GDM1 (cell line): ENCODE measurements at places on chromosomes 3 and 15.

DNA sequence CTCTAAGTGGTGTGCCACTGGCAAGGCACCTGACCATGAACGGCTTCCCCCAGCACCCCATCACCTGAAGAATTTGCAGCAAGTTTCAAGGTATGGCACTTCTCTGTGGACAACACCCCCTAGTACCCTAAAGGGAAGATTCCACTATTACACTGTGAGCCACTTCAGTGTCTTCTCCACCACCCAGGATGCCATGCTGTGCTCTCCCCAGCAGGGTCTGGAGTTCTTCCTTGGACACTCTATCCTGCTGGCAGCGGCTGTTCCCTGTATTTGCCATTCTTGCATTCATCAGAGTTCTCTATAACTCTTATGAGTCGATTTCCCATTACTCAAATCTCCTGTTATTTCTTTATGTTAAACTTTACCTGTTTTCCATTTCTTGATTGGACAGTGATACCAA lies 33.9 kb upstream of the RNU6-1 start:
- no peak for DNase-seq

DNA sequence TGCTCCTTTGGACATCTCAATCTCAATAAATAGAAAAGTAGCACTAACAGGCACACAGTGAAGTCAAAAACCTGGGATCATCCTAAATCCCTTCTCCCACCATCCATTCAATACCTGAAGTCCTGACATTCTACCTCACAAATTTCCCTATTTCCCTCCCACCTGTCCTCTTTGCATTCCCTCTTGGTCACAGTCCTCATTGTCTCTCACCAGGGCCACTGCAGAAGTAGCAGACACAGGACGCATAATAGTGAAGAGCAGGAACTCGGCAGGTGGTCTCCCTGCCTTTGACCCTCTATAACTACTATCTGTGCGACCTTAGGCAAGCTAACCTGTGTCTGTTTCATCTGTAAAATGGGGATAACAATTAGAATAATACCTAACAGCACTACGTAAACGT lies 2.3 kb downstream of the THOC7 start:
- DNase-seq = no peak

- no peak for DNase-seq
These were observed 46.6 kb downstream of the HHLA2 start for GRCh38 chr3:108342837-108343486.

GRCh38 chr3:31240466-31240865 lies 292.3 kb upstream of the STT3B start:
- DNase-seq = no peak

GRCh38 chr3:121992601-121993560 lies 29.2 kb downstream of the ILDR1 start:
- DNase-seq = peak; percentile 30

DNA sequence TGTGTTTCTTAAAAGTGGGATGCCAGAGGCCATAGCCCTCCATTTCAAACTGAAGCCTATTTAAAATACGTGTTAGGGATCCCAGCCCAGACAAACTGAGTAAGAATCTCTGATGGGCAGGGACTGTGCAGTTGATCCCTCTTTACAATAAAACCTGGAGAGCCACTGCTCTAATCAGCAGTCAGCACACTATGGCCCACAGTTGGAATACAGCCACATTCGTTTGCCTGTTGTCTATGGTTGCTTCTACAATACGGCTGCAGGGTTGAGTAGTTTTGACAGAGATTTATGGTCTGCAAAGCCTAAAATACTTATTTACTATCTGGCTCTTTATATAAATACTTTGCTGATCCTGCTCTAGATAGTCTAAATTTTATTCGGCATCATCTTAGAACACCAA lies 32.4 kb downstream of the TJP1 start:
- DNase-seq = no peak

- no peak for DNase-seq
These were observed 289.2 kb upstream of the CHRM5 start for GRCh38 chr15:33679061-33679460.

GRCh38 chr3:81859524-81859923 lies 98.1 kb upstream of the GBE1 start:
- no peak for DNase-seq

- DNase-seq = no peak
These were observed 77.6 kb upstream of the CHD2 start for GRCh38 chr15:92822216-92823144.

GRCh38 chr15:67564021-67564967 lies 21.8 kb downstream of the MAP2K5 start:
- DNase-seq = no peak
